ACHN (cell line): ENCODE measurements at places on chromosomes 6 and 20.

- DNase-seq, result peak; percentile 59
These were observed 137.9 kb downstream of the DLL1 start for GRCh38 chr6:170152989-170153388.

DNA sequence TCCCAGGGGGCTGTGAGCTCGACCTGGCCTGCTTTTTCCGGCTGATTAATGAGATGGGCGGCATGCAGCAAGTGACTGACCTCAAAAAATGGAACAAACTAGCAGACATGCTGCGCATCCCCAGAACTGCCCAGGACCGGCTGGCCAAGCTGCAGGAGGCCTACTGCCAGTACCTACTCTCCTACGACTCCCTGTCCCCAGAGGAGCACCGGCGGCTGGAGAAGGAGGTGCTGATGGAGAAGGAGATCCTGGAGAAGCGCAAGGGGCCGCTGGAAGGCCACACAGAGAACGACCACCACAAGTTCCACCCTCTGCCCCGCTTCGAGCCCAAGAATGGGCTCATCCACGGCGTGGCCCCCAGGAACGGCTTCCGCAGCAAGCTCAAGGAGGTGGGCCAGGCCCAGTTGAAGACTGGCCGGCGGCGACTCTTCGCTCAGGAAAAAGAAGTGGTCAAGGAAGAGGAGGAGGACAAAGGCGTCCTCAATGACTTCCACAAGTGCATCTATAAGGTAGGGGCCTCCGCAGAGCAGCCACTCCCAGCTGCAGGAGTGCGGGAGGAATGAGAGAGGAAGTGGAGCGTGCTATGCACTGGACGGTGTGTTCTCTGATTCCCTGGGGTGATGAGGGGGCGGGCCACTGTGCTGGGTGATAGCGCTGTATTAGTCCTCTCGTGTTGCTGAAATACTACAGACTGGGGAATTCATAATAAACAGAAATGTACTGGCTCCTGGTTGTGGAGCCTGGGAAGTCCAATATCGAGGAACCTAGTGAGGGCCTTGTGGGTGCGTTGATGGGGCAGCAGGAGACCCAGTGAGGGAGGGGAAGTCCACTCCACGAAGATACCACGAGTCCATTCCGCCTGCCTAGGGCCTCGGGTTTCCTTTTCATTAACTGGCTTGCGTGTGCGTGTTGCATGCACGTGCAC lies 161.7 kb downstream of the DTNBP1 start:
- DNase-seq, result no peak

- peak; percentile 52 for DNase-seq
These were observed 5.3 kb downstream of the MMP9 start for GRCh38 chr20:46013829-46014516.

GRCh38 chr6:53238311-53238710 lies 89.7 kb upstream of the GCM1 start:
- DNase-seq, result no peak

GRCh38 chr20:47220161-47220582 lies 136.3 kb downstream of the ZMYND8 start:
- peak; percentile 39 for DNase-seq

DNA sequence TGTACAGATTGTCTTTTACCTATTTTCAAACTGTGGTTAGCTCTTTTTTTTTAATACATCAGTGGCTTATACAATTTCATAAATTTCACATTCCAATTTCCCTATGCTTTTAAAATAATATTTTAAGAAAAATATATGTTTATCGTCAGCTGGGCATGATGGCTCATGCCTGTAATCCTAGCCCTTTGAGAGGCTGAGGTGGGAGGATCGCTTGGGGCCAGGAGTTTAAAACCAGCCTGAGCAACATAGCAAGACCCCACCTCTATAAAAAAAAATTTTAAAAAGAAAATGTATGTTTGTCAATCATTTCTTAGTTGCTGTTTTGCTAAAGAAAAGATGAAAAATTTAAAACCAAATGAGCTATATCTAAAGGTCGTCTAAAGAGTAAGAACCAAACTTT lies 3.4 kb downstream of the GJA1 start:
- DNase-seq, result no peak

DNA sequence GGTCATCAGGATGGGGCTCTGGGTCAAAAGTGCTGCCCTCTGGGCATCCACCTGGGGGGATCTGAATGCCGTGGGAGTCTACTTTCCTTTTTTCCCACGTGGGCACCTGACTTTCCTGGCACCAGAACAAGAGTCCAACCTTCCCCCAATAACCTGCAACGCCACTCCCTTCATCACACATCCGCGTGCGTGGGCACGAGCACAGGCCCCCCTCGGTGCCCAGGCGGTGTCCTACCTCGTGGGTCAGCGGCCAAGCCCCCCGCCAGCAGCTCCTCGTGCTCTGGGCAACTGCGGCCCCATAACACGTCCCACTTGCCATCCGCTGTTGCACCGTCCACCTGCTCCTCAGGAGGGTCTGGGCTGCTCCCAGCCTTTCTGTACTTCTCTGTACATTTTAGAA lies 87.0 kb downstream of the YTHDF1 start:
- DNase-seq, result no peak

GRCh38 chr6:163955756-163956155 lies 541.2 kb downstream of the QKI start:
- no peak for DNase-seq

DNA sequence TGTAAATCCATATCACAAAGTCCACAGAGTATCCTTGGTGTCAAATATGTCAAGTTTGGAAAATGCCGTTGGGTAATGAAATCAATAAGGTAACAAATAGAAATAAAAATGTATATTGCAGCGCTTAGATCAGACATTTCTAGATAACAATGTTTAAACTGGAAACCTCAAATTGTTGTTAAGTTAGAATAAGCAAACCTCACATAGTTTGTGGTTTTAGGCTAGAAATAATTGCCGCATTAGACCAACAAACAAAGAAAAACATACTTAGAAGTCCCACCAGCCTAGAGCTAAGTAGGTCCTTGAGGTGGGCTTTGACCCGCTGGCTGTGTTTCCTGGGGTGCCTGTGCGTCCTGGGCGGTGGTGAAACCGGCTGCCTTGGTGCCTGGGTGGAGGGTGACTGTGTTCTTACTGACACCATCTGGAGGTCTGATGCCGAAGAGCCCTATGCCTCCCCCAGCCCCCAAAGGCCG lies 71.4 kb downstream of the DACT2 start:
- DNase-seq, result no peak

DNA sequence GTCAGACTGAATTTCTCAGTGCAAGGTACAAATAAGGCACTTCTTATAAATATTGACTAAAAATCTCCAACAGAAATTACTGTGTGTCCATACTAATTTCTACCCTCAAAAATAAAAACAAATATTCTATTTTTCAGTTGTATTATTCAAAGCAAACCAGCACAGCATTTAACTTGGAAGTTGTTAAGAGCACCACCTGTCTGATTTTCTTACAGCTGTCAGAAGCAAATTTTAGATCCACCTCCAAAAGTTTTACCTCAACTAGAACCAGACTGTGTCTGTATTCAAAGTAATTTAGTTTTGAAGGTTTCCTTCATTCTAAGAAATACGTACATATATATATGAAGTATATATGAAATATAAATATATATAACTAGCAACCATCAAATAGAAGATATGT lies 1.2 kb downstream of the TRDN start:
- DNase-seq, result no peak

DNA sequence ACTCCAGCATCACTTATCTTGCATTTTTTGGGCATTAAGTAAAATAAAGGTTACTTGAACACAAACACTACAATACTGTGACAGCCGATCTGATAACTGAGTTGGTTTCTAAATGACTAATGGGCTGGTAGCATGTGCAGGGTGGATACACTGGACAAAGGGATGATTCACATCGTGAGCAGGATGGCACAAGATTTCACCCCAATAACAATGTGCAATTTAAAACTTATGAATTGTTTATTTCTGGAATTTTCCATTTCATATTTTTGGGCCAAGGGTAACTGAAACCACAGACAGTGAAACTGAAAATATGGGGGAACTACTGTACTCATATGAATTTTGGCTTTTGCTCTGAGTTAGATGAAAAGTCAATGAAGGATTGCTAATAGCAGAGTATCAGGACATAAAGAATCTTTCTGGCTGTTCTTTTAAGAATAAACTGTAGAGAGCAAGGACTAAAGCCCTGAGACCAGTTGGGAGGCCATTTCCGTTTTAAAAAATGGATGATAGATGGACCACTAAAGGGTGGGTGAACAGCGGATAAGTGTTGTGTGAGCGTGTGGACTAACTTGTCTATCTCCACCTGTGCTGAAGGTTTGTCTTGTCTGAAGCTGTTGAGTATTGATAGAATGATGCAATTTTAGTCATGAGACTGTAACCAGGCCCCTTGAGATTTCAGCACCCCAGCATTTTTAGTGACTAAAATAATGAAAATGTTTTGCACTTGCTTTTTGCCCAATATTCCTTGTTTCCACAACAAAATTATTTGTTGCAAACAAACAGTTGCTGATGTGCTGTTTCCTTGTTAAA lies 8.2 kb downstream of the SPINT3 start:
- DNase-seq, result no peak

DNA sequence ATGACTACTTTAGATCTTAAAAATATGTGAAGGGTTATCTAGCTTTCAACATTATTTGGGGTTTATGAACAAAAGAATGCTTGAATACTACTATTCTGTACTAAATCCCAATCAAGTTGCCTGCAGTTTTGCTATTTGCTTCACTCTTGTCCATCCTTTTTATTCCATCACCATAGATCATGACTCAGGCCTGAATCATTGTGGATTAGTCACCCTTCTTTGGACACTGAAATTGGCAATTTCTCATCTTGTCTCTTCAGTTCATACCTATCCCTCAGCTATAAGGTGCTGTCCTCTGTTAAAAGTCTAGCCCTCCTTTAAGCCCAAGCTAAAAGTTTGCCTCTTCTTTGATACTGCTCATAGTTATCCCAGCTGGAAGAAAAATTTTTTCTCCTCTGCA lies 199.1 kb downstream of the CENPW start:
- peak; percentile 71 for DNase-seq

DNA sequence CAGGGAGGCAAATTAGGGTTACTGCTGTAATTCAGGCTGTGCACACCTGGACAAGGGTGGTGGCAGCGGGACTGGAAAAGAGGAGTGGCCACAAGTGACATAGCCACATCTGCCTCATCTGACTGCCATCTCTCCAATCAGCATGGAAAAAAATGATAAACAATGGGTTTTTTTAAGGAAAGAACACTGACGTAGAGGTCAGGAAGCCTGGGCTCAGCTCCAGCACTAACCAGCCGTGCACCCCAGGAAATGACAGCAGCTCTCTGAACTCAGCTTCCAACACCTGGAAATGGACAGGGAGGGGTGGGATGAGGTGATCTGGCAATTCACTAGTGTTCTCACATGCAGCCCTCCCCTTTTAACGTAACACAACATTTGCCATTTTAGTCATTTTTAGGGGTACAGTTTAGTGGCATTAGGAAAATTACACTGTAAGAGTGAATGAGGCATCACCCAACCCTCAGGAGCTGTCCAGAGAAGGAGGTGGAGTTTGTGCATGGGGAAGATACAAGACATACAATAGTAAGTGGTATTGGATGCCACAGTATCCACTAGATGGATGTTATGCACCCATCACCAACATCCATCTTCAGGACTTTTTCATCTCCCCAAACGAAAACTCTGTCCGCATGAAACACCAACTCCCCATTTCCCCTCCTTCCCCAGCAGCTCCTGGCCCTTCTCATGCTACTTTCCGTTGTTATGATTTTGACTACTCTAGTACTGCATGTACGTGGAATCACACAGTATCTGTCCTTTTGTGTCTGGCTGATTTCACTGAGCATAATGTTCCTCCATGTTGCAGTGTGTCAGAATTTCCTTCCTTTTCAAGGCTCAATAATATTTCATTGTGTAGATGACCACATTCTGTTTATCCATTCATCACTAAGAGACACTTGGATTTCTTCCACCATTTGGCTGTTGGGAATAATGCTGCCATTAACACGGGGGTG lies 215.5 kb upstream of the ECI2 start:
- DNase-seq, result no peak

- no peak for DNase-seq
These were observed 1.1 kb upstream of the RNF24 start for GRCh38 chr20:4016340-4017050.

DNA sequence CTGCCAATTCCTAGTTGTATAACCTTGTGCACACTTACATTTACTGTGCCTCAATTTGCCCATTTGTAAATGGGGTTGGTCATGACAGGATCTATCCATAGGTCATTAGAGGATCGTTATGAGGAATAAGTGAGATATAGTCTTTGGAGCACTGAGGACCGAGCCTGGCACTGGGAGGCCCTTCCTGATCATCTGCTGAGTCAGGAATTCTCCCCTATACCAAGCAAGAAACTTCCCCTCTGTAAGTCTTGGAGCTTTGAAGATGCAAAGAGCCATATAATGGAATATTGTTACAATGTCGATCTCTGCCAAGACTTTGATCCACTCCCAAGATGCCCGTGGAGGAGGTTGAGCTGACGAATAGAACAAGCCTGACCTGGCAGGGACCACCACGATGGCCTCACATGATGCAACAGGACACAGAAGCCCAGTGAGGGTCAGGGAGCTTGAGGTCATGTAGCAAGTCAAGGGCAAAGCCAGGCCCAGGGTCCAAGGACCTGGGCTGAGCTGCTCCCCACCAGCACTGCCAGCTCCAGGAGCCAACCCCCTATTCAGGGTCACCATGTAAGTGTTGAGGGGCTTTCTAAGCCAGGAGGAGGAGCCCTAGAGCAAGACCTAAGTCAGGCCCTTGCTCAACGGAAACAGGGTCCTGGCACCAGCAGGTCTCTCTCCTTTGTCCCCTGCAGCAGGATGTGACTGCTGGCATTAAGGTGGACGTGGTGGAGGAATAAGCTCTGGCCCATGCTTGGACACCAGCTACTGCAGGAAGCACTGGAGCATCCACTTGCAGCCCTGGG lies 16.7 kb downstream of the PDRG1 start:
- DNase-seq, result no peak

GRCh38 chr20:37649676-37650370 lies 44.0 kb upstream of the CTNNBL1 start:
- no peak for DNase-seq

DNA sequence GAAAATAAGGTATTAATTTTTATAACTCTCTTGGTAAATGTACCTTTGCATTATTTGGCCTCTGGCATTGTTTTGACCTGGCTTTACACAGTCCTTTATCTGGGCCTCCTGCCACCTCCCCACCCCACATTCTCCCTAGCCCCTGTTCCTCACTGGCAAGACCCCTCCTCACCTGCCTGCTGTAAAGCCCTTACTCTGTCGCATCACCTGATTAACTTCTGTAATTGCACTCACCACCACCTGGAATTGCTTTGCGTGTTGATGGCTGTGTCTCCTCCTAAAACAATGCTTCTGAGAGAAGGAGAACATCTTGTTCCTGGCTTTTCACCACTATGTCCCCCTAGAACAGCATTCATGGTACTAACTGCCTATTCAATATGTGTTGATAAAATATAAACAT lies 24.8 kb downstream of the SNX9 start:
- DNase-seq, result no peak

DNA sequence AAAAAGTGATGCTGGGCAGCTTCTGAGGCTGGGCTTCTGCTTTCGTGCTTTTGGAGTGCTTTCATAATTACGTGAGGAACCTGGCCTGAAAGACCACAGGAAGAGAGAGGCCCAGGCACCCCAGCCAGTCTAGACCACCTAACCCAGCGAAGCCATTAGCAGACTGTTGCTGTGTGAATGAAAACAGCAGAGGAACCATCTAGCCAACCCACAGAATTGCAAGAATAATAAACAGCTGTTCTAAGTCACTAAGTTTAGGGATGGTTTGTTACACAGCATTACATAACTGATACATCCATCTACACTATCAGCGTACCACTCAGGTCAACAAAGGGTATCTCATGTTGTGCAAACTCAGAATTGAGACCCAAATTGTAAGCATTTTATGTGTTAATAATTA lies 34.5 kb downstream of the FGD2 start:
- no peak for DNase-seq

- peak; percentile 22 for DNase-seq
These were observed 1.4 kb downstream of the NFYA start for GRCh38 chr6:41073968-41074691.
